ENCODE measurements at places on chromosomes 12 and 14.

GRCh38 chr12:116933512-116934246, 22.9 kb downstream of the FBXW8 start:
- no peak for DNase-seq

DNA sequence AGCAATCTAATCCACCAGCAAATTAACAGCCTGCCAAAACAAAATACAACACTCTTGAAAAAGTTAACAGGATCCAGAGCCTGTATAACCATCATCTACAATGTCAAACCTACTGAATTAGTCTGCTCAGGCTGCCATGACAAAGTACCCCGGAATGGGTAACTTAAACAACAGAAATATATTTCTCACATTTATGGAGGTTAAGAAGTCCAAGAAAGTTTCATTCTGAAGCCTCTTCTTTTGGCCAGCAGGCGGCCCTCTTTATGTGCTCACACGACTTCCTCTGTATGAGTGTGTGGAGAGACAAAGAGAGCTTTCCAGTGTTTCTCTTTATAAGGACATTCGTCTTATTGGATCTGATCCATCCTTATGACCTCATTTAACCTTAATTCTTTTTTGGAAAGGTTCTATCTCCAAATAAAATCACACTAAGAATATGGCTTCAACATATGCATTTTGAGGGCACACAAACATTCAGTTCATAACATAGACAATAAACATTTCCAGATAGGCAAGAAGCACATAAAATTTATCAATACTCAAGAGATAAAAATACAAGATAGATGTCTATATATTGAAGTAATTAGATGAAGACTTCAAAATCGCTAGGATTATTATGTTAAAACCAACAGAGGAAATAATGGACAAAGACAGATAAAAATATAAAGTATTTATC, 5.9 kb upstream of the RERG start:
- DNase-seq, result no peak

- DNase-seq, result no peak
These were observed 18.0 kb upstream of the SLC38A4 start for GRCh38 chr12:46843811-46844210.

GRCh38 chr12:129629901-129630300, 273.9 kb downstream of the TMEM132D start:
- DNase-seq, result no peak

DNA sequence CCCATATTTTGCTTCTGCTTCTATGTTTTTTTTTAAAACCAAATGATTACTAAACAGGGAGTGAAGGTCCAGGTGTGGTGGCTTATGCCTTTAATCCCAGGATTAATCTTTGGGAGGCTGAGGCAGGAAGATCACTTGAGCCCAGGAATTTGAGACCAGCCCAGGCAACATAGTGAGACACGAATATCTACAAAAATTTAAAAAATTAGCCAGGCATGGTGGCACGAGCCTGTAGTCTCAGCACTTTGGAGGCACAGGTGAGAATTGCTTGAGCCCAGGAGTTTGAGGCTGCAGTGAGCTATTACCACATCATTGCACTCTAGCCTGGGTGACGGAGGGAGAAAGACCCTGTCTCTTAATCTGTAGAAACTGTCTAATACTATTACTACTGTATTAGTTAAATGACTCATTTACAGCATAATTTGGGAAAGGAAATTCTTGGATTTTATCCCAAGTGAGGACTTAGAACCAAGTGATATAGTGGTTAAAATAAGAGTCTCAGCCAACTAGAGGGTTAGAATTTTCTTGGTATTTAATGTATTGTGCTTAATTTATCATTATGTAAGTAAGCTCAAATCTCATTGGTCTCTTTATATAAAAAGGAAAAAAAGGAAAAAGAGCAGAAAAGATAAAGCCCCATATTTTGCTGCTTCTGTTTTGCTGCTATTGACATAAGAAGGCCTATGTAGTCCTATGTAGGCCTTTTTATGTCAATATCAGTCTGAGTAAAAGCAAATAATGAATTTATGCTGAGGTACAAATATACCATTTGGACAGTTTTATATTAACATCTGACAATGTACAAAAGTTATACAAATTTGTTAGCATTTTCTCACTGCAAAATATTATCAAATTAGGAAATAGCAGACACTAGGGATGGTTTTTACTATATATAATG, 163.4 kb downstream of the RAD51B start:
- DNase-seq, result no peak

- DNase-seq, result no peak
These were observed 19.4 kb downstream of the ADGRD1 start for GRCh38 chr12:130973109-130973508.

- DNase-seq, result no peak
These were observed 54.6 kb downstream of the CDC42BPB start for GRCh38 chr14:103002578-103003350.

GRCh38 chr12:89665556-89665955, 43.1 kb downstream of the ATP2B1 start:
- no peak for DNase-seq

- DNase-seq, result no peak
These were observed 1.5 kb downstream of the CHURC1 start for GRCh38 chr14:64915797-64916196.

DNA sequence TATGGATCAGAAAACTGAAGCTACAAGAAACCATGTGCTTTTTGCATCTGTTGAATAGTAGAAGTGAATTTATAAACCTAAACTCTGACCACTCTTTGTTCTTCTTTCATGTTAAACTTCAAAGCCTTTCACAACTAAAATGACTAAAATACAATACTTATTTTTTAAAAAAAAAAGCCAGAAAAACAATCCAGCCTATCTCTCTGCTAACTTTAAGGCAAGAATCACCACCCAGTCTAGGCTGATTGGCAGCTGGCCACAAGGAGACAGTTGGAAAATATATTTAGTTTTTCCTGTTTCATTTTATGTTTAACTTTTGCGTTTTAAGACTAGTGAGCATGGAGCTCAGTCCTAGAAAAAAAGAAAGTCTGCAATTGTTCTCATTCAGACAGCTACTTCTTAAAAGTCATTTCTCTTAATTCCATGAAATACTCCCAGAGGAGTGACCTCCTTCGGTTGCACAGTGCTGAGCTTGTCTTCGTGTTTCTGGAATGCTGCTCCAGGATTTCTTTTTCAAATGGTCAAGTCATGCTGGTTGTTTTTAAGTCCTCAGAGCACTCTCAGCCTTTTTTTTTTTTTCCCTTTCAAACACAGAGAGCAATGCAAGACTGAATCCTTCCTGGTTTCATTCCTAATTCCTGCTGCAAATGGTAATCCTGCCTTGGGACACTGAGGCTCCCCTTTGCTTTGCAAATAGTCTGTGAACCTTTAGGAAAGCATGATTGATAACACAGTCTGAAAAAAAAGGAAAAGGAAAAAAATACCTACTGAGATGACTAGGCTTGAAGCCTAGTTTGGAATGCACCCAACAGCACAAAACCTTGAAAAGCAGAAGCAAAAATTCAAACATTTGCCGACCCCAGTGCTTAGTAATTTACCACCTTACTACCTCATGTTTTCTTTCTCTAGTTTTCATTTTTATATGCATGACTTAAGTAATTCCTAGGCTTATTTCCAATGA, 233.3 kb upstream of the DAAM1 start:
- no peak for DNase-seq

DNA sequence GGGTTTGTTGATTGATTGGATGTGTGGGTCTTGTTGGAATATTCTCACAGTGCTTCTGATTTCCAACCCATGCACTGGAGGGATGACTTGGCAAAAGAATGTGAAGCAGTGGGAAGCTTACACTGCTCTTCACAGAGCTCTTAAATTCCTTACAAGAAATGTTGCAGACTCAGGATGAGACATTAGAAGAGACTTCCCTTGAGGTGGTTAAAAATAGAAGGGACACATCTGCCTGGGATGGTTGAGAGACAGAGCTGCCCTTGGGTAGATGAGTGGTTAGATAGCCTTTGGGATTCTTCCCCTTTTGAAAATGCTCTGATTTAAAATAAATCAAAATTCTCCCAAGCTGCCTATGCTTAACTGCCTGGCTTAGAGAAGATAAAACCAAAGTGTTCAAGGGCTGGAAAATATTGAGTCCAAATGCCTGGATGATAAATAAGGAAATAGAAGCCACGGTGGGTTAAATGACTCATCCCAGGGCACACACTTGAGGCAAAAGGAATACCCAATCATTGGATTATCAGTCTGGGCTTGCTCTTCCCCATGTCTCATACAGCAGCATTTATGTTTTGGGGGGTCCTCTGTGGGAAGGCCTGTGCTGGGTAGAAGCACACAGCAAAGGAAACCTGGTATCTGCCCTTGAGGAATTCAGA, 264.3 kb downstream of the AKAP6 start:
- no peak for DNase-seq

DNA sequence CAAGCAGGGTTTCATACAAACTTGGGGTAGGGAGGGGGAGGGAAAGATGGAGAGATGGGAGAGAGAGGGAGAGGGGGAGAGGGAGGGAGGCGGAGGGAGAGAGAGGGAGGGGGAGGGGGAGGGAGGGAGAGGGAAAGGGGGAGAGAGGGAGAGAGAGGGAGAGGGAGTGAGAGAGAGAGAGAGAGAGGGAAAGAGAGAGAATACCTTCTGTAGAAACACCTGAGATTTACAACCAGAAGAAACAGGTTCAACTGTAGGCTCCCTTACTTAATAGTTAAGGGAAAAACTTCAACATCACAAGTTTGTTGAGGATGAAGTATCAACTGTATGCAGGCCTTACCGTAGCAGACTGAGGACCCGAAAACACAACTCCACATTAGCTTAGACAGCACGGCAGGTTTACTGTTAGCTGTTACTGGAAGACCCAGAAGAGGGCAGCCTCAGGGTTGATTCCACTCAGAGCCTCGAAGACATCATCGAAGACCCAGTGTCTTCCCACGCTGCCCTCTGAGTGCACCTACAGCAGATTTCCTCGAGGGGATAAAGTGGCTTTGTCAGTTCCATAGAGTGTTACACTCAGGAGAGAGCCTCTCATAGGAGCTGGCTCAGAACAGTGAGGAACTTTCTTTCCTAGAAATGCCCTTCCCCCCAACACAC, 72.4 kb downstream of the NT5DC3 start:
- DNase-seq, result no peak

DNA sequence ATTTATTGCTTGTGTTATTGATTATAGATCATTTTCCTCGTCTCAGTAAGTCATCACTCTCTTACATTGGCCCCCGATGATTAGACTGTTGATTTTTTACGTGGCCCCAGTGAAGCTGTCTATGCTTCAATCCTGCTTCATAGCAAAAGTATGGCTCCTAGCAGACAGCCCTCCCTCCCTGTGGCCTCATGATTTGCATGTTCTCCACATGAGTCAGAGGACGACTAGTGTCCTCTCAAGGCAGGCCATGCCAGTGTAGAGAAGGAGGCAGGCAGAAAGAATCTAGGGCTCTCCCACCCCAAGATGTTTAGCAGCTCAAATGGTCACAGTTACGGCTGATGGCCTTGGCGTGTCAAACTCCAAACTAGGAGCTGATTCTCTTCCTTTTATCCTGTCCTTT, 59.6 kb downstream of the FIGNL2 start:
- no peak for DNase-seq

GRCh38 chr12:49843876-49844437, 1.1 kb upstream of the BCDIN3D start:
- DNase-seq, result no peak

GRCh38 chr12:2645460-2645859, 149.3 kb upstream of the FKBP4 start:
- no peak for DNase-seq

DNA sequence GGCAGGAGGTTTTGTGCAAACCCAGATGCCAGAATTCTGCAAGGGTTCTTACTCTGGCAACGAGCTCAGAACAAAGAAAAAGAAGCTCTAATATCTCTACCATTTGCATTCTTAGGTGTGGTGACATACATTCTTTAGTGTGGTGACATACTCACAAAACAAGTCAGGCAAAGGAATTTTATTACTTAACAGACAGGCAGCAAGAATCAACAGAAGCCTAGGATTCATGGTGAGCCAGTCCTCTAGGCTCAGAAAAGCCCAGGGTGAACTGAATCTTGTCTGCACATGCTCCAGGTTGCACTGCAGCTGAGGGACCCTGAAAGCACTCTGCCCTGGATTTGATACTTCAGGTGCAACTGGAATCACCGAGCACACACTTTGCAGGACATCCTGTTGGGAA, 122.4 kb upstream of the PTPRQ start:
- DNase-seq, result no peak

- DNase-seq, result no peak
These were observed 34.1 kb downstream of the NDUFA12 start for GRCh38 chr12:94969424-94969823.

DNA sequence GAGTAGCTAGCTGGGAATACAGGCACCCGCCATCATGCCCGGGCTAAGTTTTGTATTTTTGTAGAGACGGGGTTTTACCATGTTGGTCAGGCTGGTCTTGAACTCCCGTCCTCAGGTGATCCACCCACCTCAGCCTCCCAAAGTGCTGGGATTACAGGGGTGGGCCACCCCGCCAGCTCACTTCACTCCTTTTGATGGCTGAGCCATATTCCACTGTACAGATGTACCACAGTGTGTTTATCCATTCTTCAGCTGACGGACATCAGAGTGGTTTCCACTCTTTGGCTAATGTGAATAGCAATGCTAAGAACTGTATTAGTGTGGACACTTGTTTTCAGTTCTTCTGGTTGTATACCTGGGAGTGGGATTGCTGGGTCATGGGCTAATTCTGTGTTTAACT, 29.5 kb downstream of the SNRNP35 start:
- DNase-seq, result no peak

DNA sequence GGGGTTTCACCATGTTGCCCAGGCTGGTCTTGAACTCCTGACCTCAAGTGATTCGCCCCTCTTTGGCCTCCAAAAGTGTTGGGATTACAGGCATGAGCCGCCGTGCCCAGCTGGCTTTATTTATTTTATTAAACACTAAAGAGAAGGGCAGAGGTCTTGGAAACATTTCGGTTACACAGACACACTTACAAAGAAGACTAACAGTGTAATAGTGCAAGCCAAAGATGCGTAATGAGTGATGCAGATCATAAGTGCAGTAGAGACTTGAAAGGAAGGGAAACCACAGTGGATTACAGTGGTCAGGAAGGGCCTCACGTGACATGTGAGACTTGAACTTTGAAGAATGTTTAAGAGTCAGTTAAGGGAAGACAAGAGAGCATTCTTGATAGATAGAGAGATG, 33.9 kb upstream of the CDK17 start:
- peak; percentile 41 for DNase-seq

DNA sequence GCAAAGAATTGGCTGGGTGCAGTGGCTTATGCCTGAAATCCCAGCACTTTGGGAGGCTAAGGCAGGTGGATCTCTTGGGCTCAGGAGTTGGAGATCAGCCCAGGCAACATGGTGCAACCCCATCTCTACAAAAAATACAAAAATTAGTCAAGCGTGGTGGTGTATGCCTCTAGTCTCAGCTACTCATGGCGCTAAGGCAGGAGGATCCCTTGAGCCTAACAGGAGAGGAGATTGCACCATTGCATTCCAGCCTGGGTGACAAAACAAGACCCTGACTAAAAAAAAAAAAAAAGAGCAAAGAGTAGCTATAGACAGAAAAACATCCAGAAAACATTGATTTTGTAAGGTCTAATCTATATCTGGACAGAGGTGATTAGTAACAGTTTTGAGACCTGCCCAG, 25.0 kb downstream of the KIF21A start:
- DNase-seq, result no peak

- DNase-seq, result no peak
These were observed 3.3 kb downstream of the DLK1 start for GRCh38 chr14:100729982-100730381.

Data from activated T-cell treated with anti-CD3 and anti-CD28 coated beads for 48 hours (primary cell).